ENCODE measurements at places on chromosomes 2 and 18. TPM values are rescaled to one million over a fixed set of nuclear protein-coding genes. Genes with fewer than 3 reads are reported as not detected.

DNA sequence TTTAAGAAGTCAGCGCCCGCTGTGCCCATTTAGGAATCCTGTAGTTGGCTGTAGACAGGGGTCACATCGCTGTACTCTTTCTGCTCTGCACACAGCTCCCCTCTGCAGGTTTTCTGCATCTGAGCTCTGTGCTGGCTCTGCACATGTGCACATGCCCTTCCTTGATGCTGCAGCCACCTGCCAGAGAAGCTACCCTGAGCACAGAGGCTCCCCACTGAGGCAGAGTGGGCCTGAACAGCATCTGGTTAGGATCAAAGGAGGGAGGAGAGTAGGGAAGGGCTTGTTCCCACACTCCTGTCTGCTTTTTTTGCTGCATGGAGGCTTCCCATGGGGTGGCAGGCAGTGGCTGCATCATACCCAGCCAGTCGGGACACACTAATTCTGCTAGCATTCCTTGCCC lies 238.9 kb downstream of the FHOD3 start:
- no peak for DNase-seq
- no peaks in the 10 kb centered on the region for H3K4me1 ChIP-seq

EVA1A gene
- not detected for total RNA-seq

- no peak overlapping the region for H3K27ac ChIP-seq
- H3K4me1 ChIP-seq = no peaks in the 10 kb centered on the region
- H3K36me3 ChIP-seq = no peaks in the 10 kb centered on the region
- no peak overlapping the region for H3K4me3 ChIP-seq
- no peaks in the 10 kb centered on the region for H3K27me3 ChIP-seq
These were observed 195.0 kb upstream of the CYRIA start for GRCh38 chr2:16860627-16861026.

FLACC1 gene
- 1.1 TPM for total RNA-seq

GRCh38 chr2:37894047-37894446 lies 31.0 kb upstream of the RMDN2 start:
- no peaks in the 10 kb centered on the region for H3K36me3 ChIP-seq
- no peak overlapping the region for H3K4me3 ChIP-seq
- no peak for DNase-seq
- H3K27ac ChIP-seq = no peak overlapping the region
- peaks cover 8% of the 10 kb centered on the region for H3K4me1 ChIP-seq
- H3K27me3 ChIP-seq = peaks cover 3% of the 10 kb centered on the region
